ENCODE measurements at places on chromosomes 3 and 15.

DNA sequence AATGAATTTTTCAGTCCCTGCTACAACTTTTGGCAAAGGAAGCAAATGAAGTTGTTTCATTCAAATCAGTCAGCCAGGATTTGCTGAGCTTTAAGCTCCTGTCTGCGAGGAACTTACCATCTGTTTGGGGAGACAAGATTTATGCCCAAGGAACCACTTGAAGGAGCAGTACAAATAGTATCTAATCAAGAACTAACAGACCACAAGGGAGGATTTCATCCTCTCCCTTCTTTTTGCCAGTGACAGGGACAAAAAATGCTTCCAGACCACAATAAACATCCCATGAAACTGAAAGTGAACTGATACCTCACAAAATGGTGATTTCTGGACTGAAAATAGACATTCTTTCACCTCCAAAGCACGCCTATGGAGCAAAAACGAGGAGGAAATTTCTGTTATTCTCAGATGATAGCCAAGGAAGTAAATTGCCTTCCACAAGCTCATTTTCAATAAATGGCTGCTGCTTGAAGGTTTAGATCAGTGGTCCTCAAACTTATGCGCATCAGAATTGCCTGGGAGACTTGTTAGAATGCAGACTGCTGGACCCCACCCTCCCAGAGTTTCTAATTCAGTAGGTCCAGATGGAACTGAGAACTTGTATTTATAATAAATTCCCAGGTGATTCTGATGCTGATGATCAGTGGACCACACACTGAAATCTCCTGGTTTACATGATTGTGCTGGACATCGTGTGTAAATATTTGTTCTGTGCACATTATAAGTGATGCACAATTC lies 202.4 kb upstream of the GADL1 start:
- peak; percentile 42 for DNase-seq

- DNase-seq, result no peak
These were observed 483.8 kb downstream of the TUSC7 start for GRCh38 chr3:117193390-117193789.

- DNase-seq, result no peak
These were observed 20.0 kb upstream of the TJP1 start for GRCh38 chr15:29842290-29842689.

GRCh38 chr15:70698426-70698825 lies 64.9 kb downstream of the UACA start:
- DNase-seq, result no peak

DNA sequence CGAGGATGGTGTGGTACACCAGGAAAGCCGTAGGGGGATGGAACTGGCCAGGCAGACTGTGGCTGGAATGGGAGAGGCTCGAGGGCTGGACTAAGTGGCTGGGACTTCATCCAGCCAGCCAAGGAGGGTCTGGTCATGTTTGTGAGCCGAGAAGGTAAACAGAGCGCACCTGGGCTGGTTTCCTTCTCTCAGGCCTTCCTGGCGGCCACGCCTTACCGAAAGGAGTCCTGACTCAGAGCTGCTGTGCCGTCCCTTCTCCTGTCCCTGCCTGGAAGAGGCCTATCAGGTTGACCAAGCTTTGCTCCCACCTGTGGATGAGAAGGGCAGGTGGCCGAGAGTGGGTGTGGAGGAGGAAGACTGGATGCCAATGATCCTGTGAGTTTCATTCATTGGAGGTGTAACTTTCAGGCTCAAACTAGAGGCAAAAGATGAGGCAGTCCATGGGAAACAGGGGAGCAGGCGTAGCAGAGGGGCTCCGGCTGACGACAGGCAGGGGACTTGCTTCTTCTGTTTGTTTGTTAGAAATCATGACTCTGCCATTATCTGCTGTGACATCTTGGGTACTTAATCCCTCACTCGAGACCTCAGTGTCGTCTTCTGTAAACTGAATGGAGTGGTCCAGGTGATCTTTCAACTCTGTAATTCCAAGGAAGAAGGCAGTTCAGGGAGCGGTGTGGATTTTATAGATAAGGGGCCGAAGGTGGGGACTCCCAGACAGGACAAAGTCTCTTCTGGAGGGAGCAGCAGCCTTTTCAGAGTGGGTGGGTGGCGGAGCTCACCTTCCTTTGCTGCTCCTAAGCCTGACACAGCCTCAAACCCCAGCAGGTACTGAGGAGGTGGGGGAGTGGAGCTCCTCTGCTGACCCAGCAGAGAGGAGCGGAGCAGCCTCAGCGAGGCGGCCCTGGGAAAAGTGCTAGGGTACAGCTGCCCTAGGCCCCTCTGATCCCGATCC lies 71.8 kb upstream of the GATM start:
- DNase-seq, result no peak

DNA sequence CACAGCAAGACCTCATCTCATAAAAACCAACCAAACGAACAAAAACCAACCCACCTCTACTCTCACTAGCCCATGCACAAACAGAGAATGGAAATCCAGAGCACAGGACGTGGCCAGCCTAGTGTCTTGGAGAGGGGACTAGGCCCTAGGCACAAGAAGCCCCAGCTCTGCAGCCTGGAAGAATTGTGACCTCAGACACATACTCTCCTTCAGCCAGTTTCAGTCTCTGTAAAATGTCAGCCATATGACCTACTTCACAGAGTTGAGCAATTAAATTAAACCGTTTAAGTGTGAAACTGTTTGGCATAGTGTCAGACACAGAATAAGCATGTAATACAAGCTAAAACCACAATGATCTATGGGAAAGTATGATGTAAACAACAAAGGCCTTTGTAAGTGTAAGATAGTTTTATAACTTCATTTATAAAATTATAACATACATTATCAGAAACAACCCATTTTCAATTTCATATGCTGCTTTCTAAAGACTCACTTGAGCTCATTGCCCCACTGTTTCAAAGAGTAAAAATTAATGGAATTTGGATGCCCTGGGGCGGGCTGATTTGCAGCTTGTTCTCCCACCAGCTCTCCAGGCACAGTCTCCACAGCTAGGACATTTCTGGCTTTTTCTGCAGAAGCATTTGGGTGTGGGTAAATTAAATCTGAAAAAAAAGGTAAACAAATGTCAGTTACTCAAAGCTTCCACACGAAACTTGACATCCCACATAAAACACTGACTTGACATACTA lies 32.9 kb downstream of the TBC1D2B start:
- peak; percentile 44 for DNase-seq

- peak; percentile 78 for DNase-seq
These were observed at the start of gene CEMIP for GRCh38 chr15:80778964-80779657. CEMIP (plus strand) TSS chr15:80779370; CDS start chr15:80873880, 94,510 bp downstream.

DNA sequence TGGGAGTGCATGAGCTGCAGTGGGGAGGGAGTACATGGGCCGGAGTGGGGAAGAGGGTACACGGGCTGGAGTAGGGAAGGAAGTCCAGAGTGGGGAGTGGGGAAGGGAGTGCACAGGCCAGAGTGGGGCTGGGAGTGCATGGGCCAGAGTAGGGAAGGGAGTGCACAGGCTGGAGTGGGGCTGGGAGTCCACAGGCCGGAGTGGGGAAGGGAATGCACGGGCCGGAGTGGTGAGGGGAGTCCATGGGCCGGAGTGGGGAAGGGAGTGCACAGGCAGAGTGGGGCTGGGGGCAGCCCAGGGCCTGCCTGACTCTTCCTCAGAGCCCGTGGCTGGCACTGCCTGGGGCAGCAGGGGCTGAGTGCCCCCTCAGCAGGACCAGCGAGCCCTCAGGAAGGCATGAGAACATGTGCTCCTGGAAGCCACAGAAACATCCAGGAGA lies 40.7 kb downstream of the KLF15 start:
- DNase-seq, result no peak

- DNase-seq, result no peak
These were observed 1037.3 kb downstream of the SI start for GRCh38 chr3:164040991-164041390.

GRCh38 chr15:30824518-30825195 lies 79.1 kb upstream of the FAN1 start:
- DNase-seq, result no peak

DNA sequence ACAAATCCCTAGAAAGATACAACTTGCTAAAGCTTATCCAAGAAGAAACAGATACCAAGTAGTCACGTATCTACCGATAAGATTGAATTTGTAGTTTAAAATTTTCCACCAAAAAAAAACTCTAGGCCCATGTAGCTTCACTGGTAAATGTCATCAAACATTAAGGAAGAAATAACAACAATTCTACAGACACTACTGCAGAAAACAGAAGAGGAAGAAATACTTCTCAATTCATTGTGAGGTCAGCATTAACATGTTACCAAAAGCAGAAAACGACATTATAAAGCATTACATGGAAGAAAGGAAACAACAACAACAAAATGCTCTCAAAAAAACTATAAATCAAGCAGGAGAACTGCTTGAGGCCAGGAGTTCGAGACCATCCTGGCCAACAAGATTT lies 27.5 kb upstream of the TM4SF19 start:
- no peak for DNase-seq

GRCh38 chr3:104696470-104696869 lies 670.2 kb upstream of the ALCAM start:
- DNase-seq, result no peak

Measured in common myeloid progenitor, CD34-positive (primary cell).